Activated CD8-positive, alpha-beta memory T cell treated with anti-CD3 and anti-CD28 coated beads, Interleukin-2, amount 10 ng/mL, durations not matched to agents 7 days and 5 days (primary cell): ENCODE measurements at places on chromosomes 5 and 9. TPM values are rescaled to one million over a fixed set of nuclear protein-coding genes. Genes with fewer than 3 reads are reported as not detected.

- no peak for DNase-seq
Observed at GRCh38 chr5:658103-658502, 35.0 kb downstream of the TPPP start.

GRCh38 chr9:37156205-37156604 is 35.8 kb downstream of the ZCCHC7 start:
- no peak for DNase-seq

CDH9 gene
- not detected for total RNA-seq

ADAM19 gene
- 341 TPM for total RNA-seq

DNA sequence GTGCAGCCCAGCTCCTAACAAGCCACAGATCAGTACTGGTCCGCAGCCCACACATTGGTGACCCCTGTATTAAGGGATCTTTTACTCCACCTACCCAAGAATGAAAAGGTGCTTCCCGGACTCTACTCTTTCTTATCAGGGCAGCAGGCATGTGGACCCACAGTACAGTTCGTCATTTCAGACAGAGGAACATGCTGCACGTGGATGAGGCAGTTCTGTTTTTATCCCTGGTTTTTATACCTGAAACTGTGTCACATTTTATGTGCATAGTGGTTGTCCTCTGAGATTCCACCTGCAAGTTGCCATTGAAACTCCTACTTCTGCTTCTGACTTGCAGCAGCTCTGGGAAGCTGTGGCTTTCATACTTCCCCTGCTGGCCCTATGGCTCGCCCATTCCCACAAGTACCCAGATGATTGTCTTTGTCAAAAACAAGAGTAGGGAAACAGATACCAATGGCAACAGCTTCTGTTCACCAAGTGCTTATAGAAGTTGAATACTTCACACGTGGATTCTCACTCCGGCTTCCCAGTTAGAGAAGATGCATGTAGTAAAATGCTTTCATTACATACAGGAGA is 208.0 kb downstream of the TRIO start:
- DNase-seq: no peak

DNA sequence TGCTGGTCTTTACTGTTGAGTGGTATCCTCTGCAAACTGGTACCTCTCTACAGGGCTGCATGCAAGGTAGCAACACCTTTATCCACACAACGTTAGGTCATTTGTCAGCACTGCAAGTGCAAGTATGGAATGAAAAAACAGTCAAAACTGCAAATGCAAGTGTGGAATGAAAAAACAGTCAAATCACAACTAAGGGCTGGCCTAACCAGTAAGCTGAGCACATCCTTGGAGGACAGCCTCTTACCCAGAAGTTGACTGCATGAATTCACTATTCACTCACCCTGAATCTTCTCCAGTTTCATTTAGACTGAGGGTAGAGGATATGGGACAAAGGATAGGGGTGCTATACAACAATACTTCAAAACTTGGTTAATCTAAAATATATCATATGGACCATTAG is 158.4 kb downstream of the PPP2R2B start:
- no peak for DNase-seq
